ENCODE measurements at places on chromosomes 12 and 14.

GRCh38 chr12:4518106-4518728, 20.5 kb upstream of the RAD51AP1 start:
- H3K36me3 ChIP-seq = peaks cover 9% of the 10 kb centered on the region
- no peak overlapping the region for H3K4me3 ChIP-seq
- DNase-seq = no peak

DNA sequence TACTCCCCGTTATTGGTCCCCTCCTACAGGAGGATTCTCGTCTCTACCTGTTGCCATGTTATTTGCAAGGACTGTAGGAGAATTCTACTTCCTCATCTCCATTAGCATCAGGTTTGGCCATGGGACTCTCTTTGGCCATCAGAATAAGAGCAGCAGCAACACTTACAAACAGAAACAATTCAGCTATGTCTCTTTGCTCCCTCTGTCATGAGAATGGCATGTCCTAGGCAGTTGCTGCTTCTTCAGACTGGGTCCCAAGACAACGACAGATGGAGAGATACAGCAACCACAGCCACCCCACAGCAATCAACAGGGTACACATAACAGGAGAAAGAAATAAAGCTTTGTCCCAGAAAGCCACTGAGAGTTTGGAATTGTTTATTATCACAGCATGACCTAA, 19.7 kb downstream of the SLC41A2 start:
- H3K27ac ChIP-seq = no peak overlapping the region
- H3K36me3 ChIP-seq = peaks cover 2% of the 10 kb centered on the region
- H3K27me3 ChIP-seq = no peaks in the 10 kb centered on the region
- no peak overlapping the region for H3K4me3 ChIP-seq

GRCh38 chr12:65675141-65675621, 149.1 kb upstream of the HMGA2 start:
- H3K27ac ChIP-seq = no peak overlapping the region
- no peak for DNase-seq
- H3K36me3 ChIP-seq = no peaks in the 10 kb centered on the region

DNA sequence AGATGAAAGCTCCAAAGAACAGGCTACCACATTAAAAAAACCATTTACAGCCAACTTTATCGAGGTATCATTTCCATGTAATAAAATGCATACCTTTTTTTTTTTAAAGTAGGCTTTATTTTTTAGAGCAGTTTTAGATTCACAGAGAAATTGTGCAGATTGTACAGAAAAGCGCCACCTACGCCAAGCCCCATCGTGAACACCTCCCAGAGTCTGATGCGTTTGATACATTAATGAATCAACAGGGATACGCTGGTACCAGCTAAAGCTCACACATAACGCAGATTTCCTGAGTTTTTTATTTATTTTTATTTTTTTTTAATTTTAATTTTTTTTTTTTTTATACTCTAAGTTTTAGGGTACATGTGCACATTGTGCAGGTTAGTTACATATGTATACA, 129.9 kb downstream of the KIF26A start:
- no peaks in the 10 kb centered on the region for H3K36me3 ChIP-seq
- DNase-seq = no peak
- H3K27me3 ChIP-seq = no peaks in the 10 kb centered on the region
- no peak overlapping the region for H3K27ac ChIP-seq

- no peak for DNase-seq
- H3K27me3 ChIP-seq = no peaks in the 10 kb centered on the region
- no peak overlapping the region for H3K27ac ChIP-seq
- H3K36me3 ChIP-seq = peaks cover 12% of the 10 kb centered on the region
- no peak overlapping the region for H3K4me3 ChIP-seq
- H3K4me1 ChIP-seq = no peaks in the 10 kb centered on the region
Observed at GRCh38 chr14:19902409-19902808, 18.0 kb upstream of the OR4K5 start.

DNA sequence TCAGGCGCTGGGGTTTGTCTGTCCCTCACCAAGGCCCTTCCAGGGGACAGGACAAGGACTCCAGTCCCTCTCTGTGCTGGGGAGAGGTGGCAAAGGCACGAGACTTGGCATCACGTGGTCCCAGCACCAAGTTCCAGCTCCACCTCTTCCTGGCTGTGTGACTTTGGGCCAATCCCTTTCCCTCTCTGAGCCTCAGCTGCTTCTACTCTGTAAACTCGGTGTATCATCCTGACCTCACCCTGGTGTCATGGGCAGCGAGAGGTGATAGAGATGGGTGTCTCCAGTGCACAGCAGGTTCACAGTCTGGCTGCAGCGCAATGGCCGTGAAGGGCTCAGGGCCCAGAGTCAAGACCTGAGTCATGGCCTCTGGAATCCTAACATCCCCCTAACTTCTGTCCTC, 54.0 kb downstream of the MVK start:
- no peaks in the 10 kb centered on the region for H3K36me3 ChIP-seq
- H3K27ac ChIP-seq = no peak overlapping the region
- DNase-seq = no peak
- no peaks in the 10 kb centered on the region for H3K4me1 ChIP-seq
- H3K4me3 ChIP-seq = no peak overlapping the region

- no peaks in the 10 kb centered on the region for H3K27me3 ChIP-seq
- H3K4me3 ChIP-seq = no peak overlapping the region
- DNase-seq = no peak
- H3K4me1 ChIP-seq = peaks cover 5% of the 10 kb centered on the region
Observed at GRCh38 chr14:22484632-22485031, 104.4 kb downstream of the DAD1 start.

- H3K27me3 ChIP-seq = no peaks in the 10 kb centered on the region
- no peak overlapping the region for H3K27ac ChIP-seq
- no peak for DNase-seq
- no peak overlapping the region for H3K4me3 ChIP-seq
- peaks cover 6% of the 10 kb centered on the region for H3K4me1 ChIP-seq
Observed at GRCh38 chr12:116528065-116528464, 31.1 kb upstream of the MAP1LC3B2 start.

DNA sequence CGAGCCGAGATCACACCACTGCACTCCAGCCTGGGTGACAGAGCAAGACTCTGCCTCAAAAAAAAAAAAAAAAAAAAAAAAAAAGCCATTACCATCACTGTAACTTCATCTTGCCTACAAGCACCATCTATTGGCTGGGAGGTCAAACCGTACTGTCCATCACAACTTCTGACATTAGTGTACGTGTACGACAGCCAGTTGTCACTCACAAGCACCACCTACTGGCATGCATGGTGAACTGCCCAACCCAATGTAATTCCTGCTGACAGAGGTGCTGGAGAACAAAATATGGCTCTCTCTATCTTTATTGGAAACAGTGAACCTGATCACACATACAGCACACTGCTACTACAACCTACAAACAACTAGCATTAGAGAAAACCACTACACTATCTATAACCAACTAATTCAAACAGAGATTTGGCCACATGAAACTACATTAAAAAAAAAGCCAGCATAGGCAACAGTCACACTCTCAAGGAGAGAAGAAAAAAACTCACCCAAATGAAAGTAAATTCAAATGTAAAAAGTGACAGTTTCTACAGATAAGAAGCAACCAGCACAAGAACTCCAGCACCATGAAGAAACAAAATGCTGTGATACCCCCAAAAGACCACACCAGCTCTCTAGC, 82.3 kb downstream of the PUS7L start:
- H3K36me3 ChIP-seq = no peaks in the 10 kb centered on the region
- no peak overlapping the region for H3K4me3 ChIP-seq
- peak; percentile 52 for DNase-seq
- no peak overlapping the region for H3K27ac ChIP-seq

GRCh38 chr12:67524861-67525616, 123.5 kb upstream of the DYRK2 start:
- no peak for DNase-seq
- no peaks in the 10 kb centered on the region for H3K36me3 ChIP-seq
- peaks cover 12% of the 10 kb centered on the region for H3K4me1 ChIP-seq
- peak overlapping the region; percentile 4 for H3K27ac ChIP-seq

DNA sequence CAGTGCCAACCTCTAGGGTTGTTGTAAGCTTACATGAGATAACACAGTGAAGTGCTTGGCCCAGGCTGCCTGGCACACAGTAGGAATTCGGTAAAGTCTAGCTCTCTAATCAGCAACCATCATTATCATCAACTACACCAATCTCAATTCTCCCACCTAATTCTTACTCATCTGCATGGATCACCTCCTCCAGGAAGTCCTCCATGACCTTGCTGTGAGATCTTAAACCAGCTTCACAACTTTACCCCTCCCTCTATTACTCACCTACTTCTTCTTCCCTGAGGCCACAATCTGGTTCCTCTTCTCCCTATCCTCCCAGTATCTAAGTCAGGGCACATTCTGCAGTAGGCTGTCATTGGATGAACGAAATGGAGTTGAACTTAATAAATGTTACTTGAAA, 67.3 kb downstream of the GSC start:
- no peak for DNase-seq
- no peak overlapping the region for H3K4me3 ChIP-seq
- H3K36me3 ChIP-seq = no peaks in the 10 kb centered on the region
- H3K4me1 ChIP-seq = no peaks in the 10 kb centered on the region

GRCh38 chr12:30746190-30746589, 8.6 kb downstream of the CAPRIN2 start:
- no peak overlapping the region for H3K27ac ChIP-seq
- DNase-seq = no peak
- H3K27me3 ChIP-seq = no peaks in the 10 kb centered on the region
- peaks cover 36% of the 10 kb centered on the region for H3K36me3 ChIP-seq
- H3K4me1 ChIP-seq = 0 out of 2 replicates have a peak, but pooled peaks cover 2% of the 10 kb centered on the region

GRCh38 chr14:67722293-67722692, 20.6 kb downstream of the RDH12 start:
- H3K4me1 ChIP-seq = no peaks in the 10 kb centered on the region
- no peaks in the 10 kb centered on the region for H3K27me3 ChIP-seq
- DNase-seq = peak; percentile 58

GRCh38 chr12:63814146-63814772, 30.2 kb upstream of the SRGAP1 start:
- H3K4me3 ChIP-seq = no peak overlapping the region
- H3K27ac ChIP-seq = no peak overlapping the region
- H3K27me3 ChIP-seq = no peaks in the 10 kb centered on the region
- no peaks in the 10 kb centered on the region for H3K36me3 ChIP-seq

DNA sequence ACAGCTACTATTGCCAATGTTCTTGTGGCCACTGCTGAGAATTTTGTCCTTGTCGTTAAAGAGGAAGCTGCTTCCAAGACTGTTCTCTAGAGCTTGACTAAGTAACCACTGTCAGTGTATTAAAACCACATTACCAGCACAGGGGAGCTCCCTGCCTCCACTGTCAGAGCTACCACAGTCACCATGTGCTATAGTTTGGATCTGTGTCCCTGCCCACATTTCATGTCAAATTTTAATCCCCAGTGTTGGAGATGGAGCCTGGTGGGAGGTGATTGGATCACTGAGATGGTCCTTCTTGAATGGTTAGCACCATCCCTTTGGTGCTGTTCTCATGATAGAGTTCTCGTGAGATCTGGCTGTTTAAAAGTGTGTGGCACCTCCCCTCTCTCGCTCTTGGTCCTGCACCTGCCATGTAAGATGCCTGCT, 23.2 kb upstream of the RAP1B start:
- H3K27ac ChIP-seq = no peak overlapping the region
- 0 out of 2 replicates have a peak, but pooled peaks cover 3% of the 10 kb centered on the region for H3K4me1 ChIP-seq
- peaks cover 8% of the 10 kb centered on the region for H3K36me3 ChIP-seq
- DNase-seq = no peak

DNA sequence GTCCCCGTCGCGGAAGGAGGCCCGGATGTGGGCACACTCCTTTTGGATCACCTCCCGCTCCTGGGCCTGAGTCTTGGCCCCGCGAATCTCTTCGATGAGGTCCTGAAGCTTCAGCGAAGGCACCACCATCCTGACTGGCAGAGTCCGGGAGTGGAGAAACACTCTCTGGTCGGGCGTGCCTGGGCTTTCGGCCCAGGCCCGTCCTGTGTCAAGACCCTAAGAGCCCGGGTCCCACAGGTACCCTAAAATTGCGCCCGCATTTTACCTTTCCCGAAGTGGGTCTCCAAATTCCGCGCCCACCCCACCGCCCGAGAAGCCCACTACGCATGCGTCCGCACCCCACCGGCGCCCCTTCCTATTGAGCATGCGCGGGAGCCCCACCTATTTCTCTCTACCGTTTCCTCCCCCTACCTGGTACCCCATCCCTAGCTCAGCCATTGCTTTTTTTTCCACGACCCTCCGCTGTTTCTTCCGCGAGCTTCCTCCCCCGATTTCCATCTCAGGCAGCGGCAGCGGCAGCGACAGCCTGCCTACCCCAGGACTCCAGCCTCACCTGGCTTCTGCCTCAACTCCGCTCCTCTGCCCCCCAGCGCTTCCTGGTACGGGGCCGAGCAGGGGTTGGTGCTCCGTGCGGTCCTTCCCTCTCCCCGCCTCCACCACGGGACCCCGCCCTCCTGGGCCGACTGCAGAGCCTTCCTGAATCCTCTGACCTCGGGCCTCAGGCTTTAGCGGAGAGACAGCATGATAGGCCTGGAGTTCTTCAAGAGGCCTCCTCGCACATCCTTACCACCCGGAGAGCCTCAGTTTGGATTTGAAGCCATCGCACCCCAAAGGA, at the start of gene AP1G2:
Gene AP1G2, minus strand, starts transcription at position 606 of the 835 bp plus-strand sequence. Its CDS starts 477 bp downstream, at position 129.
- H3K27ac ChIP-seq = no peak within 1 kb of the TSS
- DNase-seq = peak; percentile 94
- no peaks in the 10 kb centered on the region for H3K27me3 ChIP-seq
- peak within 1 kb of the TSS; percentile 99 for H3K4me3 ChIP-seq

GRCh38 chr12:89970722-89971121, 262.1 kb upstream of the ATP2B1 start:
- no peak for DNase-seq
- peaks cover 7% of the 10 kb centered on the region for H3K4me1 ChIP-seq
- H3K27ac ChIP-seq = no peak overlapping the region
- no peak overlapping the region for H3K4me3 ChIP-seq
- no peaks in the 10 kb centered on the region for H3K27me3 ChIP-seq

GRCh38 chr14:50060871-50061663, 55.3 kb downstream of the VCPKMT start:
- peaks cover 6% of the 10 kb centered on the region for H3K4me1 ChIP-seq
- H3K27ac ChIP-seq = no peak overlapping the region
- no peak overlapping the region for H3K4me3 ChIP-seq
- H3K27me3 ChIP-seq = no peaks in the 10 kb centered on the region

- peaks cover 9% of the 10 kb centered on the region for H3K27me3 ChIP-seq
- no peaks in the 10 kb centered on the region for H3K4me1 ChIP-seq
- H3K4me3 ChIP-seq = no peak overlapping the region
- no peak overlapping the region for H3K27ac ChIP-seq
- no peak for DNase-seq
Observed at GRCh38 chr14:22896760-22897159, 13.7 kb downstream of the REM2 start.

DNA sequence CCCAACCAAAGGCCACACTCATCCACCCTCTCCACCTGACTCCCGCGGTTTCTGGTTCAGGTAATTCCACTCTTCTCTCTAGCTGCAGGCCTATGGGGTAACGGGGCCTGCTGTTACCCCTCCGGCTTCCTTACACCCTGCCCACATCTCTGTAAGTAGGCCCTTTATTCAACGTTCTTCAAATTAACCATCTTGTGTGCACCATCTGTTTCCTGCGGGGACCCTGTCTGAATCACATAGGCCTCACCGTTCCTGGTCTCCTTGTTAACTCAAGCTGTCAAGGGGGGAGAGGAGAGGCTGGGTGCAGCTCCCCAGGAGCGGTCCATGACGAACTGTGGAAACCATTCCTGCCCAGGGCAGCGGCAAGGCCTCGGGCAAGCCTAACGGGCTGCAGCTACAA, 9.3 kb upstream of the DLK1 start:
- no peak overlapping the region for H3K4me3 ChIP-seq
- H3K27me3 ChIP-seq = no peaks in the 10 kb centered on the region
- H3K27ac ChIP-seq = no peak overlapping the region

Measured in H9 (cell line).